C1 segment of cervical spinal cord (tissue), 14 donors: ENCODE measurements at places on chromosomes 16 and 17.

GRCh38 chr16:35305476-35305875, 1846.1 kb downstream of the TP53TG3F start:
- no peak for DNase-seq

DNA sequence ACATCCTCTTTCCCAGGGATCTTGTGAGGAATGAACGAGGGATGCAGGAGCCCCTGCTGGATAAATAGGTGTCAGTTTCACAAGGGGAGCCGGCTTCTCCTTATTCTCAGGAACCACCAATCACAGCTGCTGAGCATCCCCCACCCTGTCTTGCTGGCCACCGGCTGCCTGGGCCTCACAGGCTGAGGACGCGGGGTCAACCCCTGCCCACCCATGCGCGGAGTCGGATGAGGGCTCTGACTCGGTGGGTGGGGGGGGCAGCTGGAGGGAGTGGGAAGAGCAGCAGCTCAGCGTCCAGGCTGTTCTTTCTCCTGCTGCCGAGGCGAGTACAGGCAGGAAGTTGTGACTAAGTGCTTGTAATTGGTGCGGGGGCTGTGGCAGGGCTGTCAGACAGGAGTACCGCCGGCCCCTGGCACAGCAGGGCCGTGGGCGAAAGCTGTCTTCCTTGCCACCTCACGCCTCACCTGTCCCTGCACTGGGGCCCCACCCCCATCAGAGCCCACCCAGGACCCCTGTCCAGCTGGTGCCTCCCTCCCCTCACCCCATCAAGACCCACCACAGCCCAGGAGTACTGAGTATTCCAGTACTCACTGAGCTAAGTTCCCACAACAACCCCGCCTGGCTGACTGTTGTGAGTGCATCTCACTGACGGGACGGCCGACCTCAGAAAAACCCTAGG, 11.0 kb upstream of the DPEP1 start:
- DNase-seq = no peak

DNA sequence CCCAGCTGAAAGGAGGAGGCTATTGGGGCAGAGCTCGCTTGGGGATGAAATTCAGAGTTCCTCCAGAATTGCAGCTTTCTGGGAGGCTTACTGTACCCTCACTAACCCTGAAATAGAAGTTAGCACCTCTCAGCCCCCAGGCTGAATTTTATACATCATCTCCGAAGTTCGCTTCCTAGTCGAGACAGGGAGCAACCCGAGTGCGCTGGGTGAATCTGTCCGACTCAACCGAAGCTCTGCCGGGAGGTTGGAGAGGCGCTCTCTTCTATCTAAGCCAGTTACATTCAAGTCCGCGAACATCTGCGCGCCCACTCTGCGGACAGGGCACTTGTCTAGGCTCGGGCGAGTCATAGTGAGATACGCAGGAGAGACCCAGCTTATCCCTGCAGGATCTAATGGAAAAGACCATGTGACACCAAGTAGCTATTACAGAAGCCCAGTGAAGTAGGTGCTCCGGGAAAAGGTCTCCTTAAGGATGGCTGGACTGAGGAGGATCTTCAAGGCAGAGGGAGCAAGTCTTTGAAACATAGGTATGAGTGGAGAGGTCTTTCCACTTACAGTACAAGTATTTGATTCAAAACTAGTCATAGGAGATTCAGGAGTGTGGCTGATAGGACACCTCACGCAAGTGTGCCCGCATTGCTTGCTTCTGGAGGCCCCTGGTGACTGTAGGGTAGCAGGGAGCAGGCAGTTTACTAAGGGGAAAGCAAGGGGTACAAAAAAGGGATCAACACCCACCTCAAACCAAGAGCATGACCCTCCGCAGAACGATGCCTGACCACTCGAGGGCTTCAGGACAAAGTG, 646 bp upstream of the HES7 start:
- DNase-seq = no peak

DNA sequence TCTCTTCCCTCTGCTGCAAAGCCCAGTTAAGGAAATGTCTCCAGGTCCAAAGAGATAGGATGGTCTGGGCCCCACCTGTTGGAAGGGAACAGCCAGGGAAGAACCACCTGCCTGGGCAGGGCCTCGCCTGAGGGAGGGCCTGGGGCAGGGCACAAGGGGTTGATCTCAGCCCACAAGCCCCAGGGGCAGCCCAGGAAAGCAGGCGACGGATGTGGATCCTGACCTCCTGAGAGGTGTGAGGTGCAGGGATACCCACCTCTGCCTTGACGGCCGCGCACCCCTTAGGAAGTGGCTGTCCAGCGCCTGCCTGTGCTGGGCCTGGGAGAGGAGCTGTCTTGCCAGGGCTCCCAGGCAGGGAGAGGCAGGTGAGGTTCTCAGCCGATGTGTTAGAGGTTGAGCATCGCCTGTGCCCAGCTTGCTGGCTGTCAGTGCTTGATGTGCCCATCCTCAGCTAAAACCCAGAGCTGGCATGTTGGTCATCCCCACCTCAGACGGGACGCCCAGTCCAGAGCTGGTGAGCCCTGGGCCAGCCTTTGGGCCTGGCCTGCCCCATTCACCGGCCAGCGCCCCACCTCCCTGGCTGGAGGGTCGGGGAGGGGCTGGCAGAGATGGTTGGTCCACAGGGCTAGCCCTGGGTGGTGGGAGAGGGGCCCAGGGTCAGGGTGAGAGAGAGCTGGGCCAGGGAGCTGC, 434 bp downstream of the CEMP1 start:
- DNase-seq = no peak

GRCh38 chr17:58630883-58631522, 60.8 kb downstream of the TEX14 start:
- DNase-seq = peak; percentile 7

- no peak for DNase-seq
Observed at GRCh38 chr16:72952811-72953271, 95.1 kb downstream of the ZFHX3 start.

DNA sequence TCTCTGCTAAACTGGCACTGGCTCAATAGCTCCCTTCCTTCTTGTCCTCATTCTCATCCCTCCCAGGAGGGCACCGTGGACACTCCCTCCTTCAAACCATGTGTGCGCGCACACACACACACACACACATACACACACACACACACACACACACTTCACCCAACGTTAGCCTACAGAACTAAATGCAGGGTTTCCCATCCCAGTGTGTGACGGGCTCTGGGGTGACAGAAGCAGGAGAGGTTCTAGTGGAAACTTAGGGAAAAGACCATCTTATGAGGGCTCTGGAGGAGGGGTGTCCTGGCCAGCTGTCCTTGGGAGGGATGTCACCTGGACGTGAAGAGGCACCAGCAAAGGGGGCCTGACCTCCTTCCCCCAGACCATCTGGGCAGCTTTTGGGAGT, 19.7 kb downstream of the OSBPL7 start:
- no peak for DNase-seq

DNA sequence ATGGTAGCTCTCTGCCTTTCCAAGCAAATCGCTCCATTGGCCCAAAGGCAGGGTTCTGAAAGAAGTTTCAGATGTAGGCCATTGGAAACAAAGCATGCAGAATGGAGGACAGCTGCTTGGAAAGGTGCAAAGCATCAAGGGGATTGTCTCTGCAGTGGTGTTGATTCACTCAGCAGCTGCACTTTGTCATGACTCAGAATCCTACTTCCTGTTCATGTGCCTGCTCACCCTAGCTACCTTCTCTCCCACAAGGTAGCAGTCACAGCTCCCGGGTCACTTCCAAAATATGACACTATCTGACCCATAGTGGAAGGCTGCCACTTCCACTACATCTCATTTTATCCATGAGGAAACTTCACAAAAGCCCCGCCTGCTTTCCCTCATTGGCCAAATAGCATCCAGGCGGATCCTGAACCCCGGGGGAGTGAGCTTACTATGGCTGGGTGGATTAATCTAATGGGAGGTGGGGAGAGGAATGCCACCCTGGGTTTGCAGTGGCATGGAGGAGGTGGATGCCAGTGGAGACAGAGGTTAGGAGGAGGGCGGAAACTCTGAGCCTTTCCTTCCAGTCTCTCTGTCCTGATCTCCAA, 74.7 kb upstream of the NKD1 start:
- no peak for DNase-seq

DNA sequence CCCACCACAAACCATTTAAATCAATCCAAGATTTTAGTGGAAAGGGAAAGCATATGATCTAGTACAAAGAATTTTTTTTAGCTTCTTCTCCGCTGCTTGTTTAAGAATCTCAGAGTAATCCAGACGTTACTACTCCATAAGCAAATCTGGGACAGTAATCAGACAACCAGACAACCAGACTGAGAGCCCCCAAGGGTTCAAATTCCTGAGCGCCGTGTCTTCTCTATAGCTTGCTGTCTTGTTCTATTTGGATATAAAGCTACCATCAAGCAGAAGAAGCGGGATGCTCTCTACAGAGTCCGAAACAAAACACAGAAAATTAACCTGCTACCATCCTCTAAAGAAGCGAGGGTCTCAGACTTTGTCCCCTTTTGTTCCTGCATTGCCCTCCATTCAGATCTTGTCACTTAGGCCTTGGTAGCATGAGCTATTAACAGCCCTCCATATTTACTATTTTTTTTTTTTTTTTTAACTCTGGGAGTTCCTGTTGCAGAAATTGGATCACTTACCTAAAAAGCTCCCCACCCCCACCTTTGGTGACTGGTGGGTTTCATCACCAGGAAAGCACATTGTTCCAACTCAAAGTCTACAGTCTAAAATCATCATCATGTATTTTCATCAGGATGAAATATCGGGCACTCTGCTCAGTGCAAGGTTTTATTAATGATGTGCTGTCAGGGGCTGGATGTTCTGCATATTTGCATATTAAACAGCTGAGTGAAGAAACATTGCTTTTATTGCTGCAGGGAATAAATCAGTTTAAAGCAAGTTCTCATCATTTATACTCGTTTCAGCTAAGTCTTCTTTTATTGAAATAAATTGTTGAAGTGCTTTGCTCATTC, 576.7 kb downstream of the WWOX start:
- no peak for DNase-seq

DNA sequence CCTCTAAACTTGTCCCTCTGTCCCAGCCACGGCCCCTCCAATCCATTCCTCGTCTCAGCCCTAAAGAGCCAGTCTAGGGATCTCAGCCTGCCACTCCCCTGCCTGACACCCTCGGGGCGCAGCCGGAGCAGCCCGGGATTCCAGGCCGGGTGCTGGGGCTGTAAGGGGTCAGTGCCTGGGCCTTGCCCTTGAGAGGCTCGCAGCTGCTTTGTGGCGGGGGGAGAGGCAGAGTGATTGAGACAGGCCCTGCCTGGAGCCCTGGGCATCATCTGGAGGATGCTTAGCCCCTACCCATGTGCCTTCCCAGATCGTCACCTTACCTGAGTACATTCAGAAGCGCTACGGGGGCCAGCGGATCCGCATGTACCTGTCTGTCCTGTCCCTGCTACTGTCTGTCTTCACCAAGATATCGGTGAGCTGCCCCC, 8.3 kb downstream of the SLC5A10 start:
- no peak for DNase-seq

GRCh38 chr17:69898601-69899000, 176.4 kb upstream of the KCNJ16 start:
- no peak for DNase-seq

DNA sequence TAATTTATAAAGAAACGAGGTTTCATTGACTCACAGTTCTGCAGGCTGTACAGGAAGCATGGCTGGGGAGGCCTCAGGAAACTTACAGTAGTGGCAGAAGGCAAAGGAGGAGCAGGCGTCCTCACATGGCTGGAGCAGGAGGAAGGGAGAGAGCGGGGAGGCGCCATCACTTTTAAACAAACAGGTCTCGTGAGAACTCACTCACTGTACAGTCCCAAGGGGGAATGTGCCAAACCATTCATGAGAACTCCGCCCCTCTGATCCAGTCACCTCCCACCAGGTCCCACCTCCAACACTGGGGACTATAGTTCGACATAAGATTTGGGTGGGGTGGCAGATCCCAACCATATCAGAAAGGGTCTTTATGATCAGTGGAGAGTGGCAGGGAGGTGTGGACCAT, 392.4 kb upstream of the TNRC6C start:
- no peak for DNase-seq

- DNase-seq = no peak
Observed at GRCh38 chr16:80788027-80788426, 16.4 kb downstream of the CDYL2 start.

GRCh38 chr16:79303959-79304387, 296.6 kb downstream of the MAF start:
- DNase-seq = no peak
